ENCODE measurements at places on chromosomes 6 and 20.

DNA sequence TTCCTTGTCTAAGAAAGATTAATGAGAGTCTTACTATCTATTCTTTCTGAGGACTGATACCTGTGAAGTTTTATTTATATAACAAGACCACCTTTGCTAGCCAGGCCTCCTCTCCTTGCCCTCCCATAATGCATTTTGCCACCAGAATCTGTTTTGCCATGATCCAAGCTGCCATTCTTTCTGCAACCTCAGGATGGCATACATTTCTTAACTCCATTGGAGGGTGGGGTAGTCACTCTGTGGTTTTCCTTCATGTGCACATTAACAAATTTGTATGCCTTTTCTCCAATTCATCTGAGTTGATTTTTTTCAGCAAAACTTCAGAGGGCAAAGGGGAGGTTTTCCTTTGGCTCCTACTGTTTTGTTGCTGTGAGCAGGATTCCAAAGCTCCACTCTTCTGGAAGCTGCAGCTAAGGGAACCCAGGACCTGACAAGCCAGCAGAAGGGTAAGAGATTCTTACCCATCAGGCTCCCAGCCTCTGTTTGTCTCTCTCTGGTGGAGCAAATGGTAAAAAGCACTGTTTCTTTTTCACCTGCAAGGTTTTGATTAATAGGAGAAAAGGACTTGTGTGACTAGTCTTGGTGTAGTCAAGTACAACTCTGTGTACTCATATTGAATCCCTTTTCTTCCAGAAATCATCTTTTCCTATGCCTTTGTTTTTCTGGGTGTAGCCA lies 26.2 kb upstream of the ENPP4 start:
- DNase-seq: no peak

DNA sequence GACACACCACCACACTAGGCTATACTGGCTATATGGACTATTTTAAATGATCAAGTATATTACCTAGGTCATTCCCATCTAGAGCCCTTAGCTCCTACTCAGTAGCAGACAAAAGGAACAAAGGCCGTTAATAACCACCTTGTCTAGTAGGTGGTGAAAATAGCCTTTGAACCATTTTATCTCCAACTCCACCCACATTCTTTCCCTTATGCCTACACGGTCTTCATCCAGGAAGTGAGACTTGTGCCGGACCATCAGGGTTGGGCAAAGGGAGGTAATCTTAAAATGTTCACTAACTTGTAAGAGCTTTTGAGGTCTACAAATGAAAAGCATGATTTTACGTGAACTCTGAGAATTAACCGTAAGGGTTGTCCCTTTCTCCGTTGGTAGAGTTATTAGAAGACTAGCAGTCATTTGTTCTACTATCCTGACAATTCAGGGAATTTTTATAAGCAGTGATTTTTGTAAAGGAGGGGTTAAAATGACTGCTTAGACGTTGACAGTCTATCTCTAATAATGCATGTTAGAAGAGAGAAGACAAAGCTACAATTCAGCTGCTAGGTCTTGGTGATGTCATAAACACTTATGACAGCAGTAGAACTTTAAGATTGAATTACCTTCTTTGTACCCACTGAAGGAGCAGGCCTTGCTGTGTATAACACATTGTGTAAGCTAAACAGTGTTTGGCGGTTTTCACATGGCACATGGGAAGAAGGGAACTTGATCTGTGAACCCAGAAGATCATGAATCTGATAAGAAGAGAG lies 371.8 kb upstream of the JAG1 start:
- no peak for DNase-seq

GRCh38 chr6:7624796-7625710 lies 35.1 kb downstream of the SNRNP48 start:
- DNase-seq: no peak

DNA sequence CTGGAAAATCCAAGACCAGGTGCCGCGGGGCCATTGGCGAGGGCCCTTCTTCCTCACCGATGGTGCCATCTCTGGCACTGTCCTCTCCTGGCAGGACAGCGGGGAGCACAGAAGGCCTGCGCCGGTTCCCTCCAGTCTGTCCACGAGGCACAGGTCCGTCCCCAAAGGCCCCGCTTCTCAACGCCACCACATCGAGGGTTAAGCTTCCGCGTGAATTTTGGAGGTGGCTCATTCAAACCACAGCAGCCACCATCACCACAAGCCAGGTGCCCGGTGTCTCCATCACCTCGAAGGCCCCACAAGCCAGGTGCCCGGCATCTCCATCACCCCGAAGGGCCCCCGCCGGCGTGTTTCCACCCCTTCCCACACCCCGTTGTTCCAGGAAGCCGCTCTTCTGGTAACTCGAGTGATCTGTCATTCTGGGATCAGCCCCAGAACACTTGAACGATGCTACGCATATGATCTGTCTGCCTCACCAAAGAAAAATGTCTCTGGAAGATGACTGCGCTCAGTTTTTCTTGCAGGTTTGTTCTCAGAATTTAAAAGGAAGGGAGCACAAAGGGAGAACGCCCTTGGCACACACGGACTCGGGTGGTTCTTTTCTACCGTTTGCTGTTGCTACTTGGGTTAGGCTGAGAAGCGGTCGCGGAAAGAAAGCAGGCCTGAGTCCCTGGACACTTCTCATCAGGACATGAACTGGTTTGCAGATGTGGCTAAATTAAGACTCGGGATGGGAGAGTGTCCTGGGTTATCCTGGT lies 9.9 kb upstream of the KIF25 start:
- no peak for DNase-seq

DNA sequence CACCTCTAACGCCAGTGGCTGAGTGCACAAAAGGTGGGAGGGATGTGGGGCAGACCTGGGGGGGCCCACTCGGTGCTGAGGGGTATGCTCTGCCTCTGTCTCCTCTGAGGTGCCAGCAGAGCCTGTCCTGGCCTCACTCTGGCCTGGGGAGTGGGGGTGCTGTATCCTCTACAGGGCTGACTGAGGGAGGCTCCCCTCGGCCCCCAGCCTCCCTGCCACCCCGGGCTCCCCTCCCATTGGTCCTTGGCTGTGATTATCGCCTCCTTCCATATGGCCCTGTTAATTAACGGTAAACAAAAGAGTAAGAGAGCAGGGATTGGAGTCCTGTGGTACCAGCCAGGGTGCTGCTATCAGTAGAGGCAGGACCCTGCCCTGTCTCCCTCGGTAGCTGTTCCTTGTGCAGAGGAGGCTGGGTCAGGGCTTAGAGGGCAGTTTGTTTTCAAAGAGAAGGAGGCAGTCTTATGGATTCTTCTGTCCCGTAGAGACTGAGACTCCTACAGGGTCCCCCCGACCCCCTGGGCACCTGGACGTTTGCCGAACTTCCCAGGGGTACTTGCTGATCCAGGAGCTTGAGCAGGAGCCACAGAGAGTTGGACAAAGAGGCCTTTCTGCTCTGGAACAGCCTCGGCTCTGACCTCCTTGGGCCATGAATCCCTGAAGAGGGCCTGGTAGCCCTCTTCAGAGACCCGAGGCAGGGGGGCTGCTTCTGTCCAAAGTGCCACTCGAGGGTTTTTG lies 1.8 kb downstream of the MYT1 start:
- no peak for DNase-seq

- no peak for DNase-seq
Measured at GRCh38 chr20:60484316-60484715, 526.1 kb downstream of the CDH26 start.

DNA sequence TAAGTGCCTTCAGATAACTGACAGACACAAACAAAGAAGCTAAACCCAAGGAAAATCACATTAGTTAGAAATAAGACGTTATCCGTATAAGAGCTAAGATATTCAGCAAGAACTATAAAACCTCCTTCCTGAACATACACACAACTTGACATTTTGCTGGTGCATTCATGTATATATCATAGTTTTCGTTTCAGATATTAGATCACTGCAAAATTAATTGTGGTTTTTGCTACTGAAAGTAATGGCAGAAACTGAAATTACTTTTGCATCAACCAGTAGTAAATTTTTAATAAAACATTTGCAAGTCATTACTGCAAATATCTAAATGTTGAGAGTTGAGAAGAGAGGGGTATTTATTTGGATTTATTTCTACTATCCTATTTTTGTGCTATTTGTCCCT lies 26.1 kb upstream of the KCNQ5 start:
- no peak for DNase-seq

- peak; percentile 77 for DNase-seq
Measured at GRCh38 chr6:37259191-37259590, 1.2 kb upstream of the TMEM217 start.

Data from CD4-positive, alpha-beta T cell treated with Interleukin-17A for 1 hour (primary cell).